Left hindlimb (tissue), 1 donor: ENCODE measurements at places on chromosomes 12 and 14.

DNA sequence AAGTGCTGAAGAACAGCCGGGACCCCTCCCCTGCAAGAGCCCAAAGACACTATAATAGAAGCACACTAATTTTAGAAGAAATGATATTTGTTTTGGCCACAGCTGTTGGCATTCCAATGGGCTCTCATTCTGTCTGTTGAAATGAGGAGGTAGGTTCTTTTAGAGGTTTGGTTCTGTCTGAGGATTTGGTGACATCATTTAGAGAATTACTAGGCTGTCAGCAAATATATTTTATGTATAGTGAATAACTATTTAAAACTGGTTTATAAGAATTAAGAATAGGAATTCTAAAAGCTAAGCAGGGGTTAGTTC lies 200.7 kb upstream of the SLC38A2 start:
- DNase-seq = no peak

GRCh38 chr12:99960311-99960710 lies 24.4 kb downstream of the ANKS1B start:
- no peak for DNase-seq

DNA sequence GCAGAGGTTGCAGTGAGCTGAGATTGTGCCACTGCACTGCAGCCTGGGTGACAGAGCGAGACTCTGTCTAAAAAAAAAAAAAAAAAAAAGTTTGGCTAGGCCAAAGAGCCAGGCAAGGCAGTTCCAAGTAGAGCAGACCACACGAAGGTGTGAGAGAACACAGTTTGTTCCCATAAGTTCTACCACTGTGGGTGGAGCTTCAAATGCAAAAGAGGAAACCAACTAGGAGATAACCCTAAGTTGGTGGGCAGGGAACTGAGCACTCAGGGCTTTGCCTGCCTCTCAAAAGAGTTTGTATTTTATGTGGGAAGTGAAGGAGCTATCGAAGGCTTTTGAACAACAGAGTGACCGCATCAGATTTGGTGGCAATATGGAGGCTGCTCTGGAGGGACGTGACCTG lies 15.1 kb downstream of the SOCS2 start:
- DNase-seq = no peak

DNA sequence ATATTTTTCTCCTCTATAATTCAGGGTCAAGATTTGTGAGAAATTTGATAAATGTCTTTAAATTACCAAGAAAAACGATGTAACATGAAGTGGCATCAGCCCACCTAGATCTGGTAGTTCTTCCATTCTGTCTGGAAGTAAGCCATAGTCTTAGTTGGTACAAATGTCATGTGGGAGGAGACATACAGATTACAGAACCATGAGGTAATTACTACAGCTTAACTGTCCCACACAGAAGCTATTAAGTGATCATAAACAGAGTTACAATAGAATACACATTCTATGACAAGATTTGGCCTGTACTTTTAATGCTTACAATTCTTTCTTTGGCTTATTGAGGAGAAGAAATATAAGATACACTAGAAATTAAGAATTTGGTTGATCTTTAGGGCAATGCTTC lies 13.7 kb upstream of the SIX1 start:
- DNase-seq = no peak

GRCh38 chr14:101069228-101069549 lies 165.7 kb upstream of the RTL1 start:
- peak; percentile 4 for DNase-seq

DNA sequence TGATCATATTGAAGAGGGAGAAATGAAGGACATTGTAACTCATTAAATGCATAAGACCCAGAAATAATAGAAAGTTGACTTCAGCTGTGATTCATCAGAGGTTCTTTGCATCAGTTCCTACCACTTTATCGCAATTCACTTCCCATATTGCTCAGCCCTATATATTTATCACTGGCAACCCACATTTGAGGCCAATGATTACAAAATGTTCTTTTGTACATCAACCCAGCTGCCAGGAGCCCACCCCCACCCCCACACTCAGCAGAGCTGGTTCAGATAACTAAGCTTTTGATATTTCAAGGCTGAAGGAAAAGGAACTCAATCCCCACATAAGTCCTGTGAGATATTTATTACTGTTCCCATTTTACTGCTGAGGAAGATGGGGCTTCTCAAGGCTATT lies 51.2 kb upstream of the TMPO start:
- no peak for DNase-seq

DNA sequence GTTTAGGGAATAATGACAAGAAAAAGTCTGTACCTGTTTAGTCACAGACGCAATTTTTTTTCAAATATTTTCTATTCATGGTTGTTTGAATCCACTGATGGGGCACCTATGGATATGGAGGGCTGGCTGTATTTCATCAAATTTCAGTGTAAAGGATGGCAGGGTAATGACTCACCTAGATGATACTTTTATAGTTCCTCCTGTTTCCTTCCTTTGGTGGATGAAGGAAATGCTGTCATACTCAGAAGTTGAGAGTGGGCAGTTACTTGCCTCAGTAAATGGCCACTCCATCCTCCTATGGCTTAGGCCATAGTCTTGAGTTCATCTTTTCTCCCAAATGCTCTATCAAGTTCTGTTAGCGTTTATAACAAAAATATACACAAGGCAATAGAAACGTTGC lies 18.9 kb upstream of the C12orf71 start:
- DNase-seq = no peak

DNA sequence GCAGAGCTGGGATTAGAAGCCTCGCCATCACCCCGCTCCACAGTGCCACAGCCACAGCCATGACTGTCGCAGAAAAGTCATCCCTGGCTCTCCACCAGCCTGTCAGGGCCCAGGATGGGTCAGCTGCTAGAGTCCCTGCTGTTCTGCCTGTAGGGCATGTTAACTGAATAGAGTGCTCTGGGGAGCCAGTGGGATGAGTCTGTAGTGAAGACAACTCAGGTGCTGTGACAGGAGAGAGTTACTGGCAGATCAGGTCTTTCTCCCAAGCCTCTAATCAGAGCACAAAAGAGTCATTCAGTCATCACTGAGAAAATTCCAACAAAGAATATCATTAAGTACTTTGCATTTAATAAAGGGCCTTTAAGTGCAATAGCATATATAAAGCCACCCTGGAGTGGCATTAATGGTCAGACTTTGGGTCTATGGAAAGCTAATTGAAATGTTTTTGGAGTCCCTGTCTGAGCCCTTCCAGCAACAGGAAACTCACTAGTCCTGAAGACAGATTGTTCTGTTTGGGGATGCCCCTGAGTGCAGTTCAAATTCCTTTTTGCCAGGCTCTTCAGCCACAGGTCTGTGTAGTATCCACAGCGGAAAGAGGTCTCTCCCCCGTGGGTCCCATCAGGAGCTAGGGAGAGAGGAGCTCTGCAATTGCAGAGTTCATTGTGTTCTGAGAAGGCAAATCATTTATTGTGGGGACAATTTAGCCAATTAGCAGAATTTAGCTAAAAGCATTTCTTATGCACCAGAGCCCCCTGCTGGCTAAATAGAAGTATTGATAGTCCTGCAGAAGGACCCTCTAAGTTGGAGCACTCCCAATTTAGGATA lies 45.2 kb upstream of the C14orf132 start:
- DNase-seq = no peak

DNA sequence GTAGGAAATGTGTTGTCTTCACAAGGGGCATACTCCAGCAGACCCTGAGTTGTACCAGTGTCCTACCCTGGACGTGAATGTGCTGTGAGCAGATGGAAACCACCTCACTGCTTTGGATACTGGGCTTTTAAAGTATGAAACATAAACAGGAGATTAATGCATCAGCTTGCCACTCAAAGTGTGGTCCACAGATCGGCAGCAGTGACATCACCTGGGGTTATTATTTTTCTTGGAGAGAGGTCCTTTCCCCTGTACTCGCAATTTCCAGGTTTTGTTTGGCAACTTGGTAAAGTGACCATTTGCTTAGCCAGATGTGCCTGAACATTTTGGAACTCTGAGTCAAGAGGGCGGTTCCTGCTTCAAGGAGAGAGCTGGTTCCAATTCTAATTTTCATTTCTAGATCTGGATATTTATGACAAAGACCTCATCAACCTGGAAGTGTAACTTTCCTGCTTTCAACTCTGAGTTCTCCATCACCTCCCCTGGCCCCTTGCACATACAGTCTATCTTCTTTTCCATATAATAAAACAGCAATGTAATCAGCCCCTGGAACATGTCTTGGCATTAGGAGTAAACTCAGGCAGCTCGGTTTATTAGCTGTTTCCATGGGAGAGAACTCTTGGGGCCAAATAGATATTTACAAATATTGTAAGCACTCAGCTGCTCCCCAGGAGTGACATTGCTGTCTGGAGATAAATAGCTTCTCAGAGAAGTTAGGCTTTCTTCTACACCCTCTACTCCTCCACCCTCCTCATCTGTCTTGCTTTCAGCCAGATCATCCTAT lies 237.0 kb upstream of the TBX3 start:
- peak; percentile 37 for DNase-seq

DNA sequence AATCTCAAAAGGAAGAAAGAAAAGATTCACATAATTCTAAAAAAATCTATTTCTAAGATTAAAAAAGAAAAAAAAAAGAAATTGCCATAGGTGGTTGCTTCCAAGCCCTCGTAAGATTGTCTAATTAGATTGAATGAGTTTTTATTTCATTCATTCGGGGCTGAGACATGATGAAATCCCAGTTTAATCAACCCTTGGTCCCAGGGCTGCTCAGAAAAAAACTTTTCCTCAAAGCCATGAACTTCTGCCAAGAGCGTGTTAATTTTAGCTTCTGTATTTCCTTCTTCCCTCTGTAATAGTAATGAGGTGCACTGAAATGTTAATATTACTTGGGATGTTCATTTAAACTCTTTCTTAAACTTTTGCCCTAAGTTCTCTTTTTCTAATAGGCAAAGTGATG lies 62.6 kb downstream of the TMEM132D start:
- DNase-seq = no peak

GRCh38 chr14:94113908-94114588 lies 3.5 kb downstream of the IFI27 start:
- no peak for DNase-seq
